ENCODE measurements at places on chromosomes 7 and 10.

GRCh38 chr10:1211844-1212570 is 155.8 kb downstream of the WDR37 start:
- DNase-seq = no peak

DNA sequence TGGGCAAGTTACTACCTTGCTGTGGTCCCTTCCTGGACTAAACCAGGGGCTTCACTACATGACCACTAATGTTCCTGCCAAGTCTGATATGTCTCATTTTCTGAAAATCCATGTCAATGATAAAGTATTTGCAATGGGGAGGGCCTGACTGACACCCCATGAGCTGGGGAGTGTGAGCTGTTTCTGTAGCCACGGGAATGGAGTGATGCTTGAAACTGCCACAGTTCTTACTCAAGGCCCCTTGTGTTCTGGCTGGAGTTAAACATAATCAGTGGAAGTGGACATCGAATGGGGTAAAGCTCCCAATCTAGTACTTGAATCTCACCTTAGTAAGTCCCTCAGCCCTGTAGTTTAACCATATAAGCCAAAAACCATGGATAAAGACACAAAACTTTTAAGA is 61.9 kb upstream of the PDLIM1 start:
- no peak for DNase-seq

- DNase-seq = no peak
These were observed 139.5 kb upstream of the CHRM2 start for GRCh38 chr7:136728945-136729344.

GRCh38 chr10:6569259-6569658 is 10.8 kb downstream of the PRKCQ start:
- DNase-seq = no peak

DNA sequence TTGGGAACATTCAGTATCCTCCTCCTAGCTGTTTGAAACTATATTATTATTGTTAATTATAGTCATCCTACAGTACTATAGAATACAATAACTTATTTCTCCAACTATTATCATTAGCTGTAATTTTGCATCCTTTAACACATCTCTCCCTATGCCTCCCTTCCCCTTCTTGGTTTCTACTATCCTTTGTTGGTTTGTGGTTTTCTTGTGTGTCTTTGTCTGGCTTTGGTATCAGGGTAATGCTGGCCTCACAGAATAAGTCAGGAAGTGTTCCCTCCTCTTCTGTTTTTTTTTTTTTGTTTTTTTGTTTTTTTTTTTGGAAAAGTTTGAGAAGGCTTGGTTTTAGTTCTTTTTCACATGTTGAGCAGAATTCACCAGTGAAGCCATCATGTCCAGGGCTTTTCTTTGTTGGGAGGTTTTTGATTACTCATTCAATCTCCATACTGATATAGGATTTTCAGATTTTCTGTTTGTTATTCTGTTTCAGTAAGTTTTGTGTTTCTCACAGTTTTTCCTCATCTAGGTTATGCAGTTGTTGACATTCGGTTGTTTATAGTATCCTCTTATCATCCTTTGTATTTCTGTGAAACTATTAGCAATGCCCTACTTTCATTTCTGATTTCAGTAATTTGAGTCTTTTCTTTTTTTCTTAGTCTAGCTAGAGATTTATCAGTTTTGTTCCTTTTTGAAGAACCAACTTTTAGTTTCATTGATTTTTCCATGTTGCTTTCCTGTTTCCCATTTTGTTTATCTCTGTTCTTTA is 21.6 kb downstream of the C1GALT1 start:
- no peak for DNase-seq

DNA sequence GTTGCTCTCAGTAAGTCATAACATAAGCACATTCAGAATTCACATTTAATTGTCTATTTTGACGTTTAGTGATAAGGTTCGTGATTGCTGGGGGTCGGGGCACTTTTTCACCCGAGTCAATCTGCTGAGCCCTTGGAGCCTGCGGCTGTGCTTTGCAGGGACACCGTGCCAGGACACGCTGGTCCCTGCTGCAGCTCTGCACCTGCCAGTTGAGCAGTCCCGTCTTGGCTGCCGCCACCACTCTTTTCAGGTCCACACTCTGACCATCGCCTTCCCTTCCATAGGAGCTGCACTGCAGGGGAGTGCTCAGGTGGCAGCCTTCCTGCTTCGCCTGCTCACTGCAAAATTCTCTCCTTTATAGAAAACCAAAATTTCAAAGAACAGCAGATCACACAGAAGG is 36.4 kb downstream of the CUL1 start:
- no peak for DNase-seq

- DNase-seq = no peak
These were observed 14.4 kb upstream of the GSTK1 start for GRCh38 chr7:143248761-143249354.

DNA sequence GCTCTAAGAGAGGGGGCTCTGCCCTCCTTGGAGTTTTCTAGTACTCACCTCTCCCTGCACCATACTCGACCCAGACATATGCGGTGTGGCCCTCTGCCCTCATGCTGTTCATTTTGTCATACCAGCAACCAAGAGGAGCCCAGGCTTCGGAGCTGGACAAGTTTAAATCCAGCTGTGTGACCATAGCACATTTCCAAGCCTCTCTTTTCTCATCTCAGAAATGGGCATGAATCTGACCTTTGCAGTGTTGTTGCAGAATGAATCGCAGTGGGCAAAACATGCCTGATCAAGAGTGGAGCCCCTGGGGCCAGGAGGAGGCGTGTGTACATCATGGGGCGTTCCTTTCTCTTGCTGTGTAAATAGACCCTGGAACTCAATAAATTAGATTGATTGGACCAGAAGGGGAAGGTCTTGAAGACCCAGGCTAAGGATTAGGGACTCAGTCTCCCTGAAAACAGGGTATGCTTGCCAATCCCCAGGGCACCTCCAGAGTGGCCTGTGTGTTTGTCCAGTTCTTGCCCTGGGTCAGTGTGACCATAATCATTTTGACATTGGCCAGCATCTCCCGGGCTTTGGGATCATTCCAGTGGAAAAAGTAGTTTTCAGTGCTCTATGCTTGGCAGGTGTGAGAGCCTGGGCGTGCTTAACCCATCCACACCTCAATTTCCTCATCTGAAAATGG is 59.6 kb downstream of the ZMIZ1 start:
- no peak for DNase-seq

- DNase-seq = no peak
These were observed 8.4 kb downstream of the RAB18 start for GRCh38 chr10:27512548-27512947.

- DNase-seq = peak; percentile 76
These were observed 190.9 kb downstream of the REEP3 start for GRCh38 chr10:63711867-63712716.

DNA sequence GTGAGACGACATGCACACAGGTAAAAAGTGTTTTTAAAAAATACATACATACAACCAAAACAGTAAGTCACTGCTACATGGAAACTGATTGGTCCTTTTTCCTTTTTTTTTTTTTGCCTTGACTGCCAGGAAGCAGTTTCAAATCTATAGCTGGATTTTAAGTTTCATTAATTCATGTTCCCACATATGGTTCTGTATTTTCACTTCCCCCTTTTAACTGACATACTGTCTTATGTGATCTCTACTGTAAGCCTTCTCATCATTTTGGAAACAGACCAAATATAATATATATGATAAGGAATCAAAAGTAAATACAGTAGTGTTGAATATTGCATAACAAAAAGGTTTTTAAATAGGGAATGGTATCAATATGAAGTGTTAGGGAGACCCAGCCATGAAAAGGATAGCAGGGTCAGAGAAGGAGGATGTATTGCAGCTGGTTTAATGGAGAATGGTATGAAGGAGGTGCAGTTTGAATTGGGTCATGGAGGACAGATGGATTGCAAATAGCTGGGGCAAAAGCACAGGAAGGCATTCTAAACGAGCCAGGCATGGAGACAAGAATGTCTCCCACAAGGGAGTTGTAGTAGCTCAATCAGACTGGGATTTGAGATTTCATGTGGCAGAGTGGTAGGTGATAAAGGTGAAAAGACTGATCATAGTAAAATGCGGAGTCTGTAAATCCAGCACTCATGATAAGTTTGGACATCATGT is 5.4 kb downstream of the CAV1 start:
- no peak for DNase-seq

- DNase-seq = no peak
These were observed 359.7 kb downstream of the CRPPA start for GRCh38 chr7:16061630-16062029.

GRCh38 chr7:83355143-83355542 is 192.5 kb upstream of the PCLO start:
- no peak for DNase-seq

DNA sequence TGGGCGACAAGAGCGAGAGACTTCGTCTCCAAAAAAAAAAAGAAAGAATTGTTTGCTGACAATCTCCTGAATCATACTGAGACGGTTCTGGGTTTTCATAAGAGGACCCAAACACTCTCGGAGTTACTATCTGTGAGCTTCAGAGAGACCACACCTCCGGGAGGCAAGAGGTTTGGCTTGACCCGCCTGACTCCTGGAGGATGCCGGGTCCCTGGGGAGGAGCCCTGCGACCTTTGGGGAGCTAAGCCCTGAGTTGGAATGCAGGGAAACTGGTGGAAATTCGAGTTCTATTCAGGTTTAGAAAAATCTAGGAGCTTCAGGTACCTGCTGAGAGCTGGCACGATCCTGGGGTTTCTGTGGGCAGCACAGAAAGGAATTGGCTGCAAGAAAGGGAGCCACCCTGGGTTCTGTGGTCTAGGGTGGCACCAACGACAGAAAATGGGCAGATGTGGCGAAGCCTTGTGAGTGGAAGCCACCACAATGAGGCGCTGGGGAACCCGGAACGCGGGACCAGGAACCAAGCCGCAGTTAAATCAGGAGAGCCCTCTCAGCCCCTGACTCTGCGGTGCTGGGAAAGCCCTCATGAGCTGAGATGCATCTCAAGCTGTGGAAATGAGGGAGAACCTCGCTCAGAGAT is 21.9 kb upstream of the GATAD1 start:
- no peak for DNase-seq

DNA sequence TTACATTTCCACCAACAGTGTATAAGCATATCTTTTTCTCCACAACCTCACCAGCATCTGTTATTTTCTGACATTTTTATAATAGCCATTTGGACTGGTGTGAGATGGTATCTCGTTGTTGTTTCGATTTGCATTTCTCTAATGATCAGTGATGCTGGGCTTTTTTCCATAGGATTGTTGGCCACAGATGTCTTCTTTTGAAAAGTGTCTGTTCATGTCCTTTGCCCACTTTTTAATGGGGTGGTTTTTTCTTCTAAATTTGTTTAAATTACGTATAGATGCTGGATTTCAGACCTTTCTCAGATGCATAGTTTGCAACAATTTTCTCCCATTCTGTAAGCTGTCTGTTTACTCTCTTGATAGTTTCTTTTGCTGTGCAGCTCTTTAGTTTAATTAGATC is 28.9 kb downstream of the XRCC2 start:
- no peak for DNase-seq

DNA sequence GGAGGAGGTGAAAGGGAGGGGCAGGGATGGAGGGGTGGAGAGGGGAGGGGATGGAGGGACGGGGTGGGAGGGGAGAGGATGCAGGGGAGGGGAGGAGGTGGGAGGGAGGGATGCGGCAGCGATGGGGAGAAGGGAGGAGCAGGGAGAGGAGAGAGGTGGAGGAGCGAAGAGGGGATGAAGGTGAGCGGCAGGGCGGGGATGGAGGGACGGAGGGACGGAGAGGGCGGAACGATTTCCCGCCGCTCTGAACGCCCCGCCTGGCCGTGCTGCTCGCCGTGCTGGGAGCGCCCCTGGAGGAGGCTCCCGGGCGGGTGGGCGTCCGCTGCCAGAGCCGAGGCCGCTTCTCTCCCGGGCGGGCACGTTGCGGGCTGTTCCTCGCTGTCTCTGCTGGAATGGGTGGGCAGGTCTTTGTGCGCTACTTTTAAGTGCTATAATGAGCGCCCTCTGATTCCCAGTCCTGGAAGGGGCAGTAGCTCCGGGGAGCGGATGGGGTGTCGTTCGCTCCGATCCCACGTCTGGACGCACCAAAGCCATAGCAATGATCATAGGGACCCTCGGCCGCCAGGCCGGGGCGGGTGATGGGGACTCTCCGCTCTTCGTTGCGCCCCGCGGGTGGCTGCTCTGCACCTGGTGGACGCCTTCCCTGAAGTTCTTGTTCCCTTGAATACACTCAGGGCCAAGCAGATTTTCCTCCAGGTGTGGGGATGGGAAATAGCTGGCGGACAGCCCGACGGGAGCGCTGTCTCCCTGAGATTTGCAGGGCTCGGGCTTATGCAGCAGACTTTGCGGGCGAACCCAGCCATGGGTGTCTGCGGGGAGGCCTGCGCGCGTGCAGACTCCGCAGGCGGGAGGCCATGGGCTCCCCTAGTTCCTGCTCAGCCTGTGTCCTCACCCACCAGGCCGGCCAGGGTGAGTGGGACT is 81.1 kb upstream of the CPXM2 start:
- DNase-seq = no peak

- DNase-seq = peak; percentile 96
These were observed 164.2 kb upstream of the ITGB1 start for GRCh38 chr10:33122014-33122809.

GRCh38 chr7:25395976-25396375 is 167.7 kb upstream of the NPVF start:
- no peak for DNase-seq

DNA sequence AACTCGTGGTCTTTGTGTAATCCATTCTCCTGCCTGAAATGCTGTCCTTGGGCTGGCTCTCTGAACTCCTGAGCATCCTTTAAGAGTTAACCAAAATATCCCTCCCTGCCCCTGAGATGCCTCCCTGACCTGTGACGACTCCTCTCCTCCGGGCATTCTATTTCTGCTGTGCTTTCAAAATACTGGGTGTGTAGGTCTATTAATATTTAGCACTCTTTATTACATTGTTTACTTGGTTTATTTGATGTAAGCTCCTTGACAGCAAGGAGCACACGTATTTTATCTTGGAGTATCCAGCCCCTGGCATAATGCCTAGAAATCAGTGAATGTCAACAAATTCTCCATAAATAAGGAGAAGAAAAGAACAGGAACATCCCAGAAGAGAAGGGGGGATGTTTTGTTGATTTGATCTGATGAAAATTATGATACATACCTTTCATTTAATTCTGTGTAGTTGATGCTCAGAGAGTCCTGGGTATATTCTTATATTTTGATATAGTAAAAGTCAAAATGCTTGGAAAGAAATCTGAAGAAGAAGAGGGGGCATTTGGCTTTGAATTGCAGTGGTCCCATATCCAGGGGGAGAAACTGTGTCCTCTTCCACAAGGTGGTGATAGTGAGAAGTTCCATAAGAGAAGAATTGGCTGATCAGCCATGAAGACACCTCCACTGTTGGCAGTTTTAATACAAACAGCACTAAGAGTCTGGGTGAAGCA is 107.7 kb upstream of the MPP7 start:
- DNase-seq = no peak

- no peak for DNase-seq
These were observed 164.8 kb downstream of the C7orf25 start for GRCh38 chr7:42747044-42747443.

DNA sequence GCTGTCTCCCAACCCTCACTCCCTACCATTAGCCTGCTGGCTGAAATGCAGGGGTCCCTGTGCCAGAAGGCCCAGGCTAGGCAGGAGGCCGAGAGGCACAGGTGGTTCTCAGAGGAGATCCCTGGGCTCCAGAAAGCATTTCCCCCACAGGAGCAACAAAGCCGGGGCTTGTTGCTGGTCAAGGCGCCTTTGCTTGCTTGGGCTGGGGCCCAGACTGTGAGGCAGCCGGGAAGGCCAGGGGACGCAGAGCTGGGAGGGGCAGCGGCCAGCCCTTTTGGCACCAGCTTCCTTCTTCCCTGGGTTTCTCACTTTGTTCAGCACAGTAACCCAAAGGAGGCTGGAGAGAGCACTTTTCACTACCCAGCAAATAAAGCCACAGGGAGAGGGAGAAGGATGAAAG is 48.6 kb downstream of the FBXW4 start:
- no peak for DNase-seq

- no peak for DNase-seq
These were observed 68.4 kb downstream of the CDHR3 start for GRCh38 chr7:106031300-106032035.

- no peak for DNase-seq
These were observed 39.8 kb downstream of the SLC35B4 start for GRCh38 chr7:134276951-134277350.

Measured in fibroblast of skin of left quadriceps (primary cell).